Activated CD4-positive, CD25-positive, alpha-beta regulatory T cell treated with anti-CD3 and anti-CD28 coated beads, Interleukin-2, amount 50 U/mL, for 24 hours (primary cell): ENCODE measurements at places on chromosomes 4 and X.

DNA sequence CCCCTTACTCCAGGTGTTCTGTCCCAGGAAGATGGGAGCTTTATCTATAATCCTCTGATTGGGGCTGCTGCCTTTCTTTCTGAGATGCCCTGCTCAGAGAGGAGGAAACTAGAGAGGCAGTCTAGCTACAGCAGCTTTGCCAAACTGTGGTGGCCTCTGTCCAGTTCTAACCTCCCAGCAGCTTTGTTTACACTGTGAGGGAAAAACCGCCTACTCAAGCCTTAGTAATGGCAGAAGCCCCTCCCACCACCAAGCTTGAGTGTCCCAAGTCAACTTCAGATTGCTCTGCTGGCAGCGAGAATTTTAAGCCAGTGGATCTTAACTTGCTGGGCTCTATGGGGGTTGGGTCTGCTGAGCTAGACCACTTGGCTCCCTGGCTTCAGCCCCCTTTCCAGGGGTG is 394.9 kb upstream of the PABPC5 start:
- no peak for ATAC-seq

DNA sequence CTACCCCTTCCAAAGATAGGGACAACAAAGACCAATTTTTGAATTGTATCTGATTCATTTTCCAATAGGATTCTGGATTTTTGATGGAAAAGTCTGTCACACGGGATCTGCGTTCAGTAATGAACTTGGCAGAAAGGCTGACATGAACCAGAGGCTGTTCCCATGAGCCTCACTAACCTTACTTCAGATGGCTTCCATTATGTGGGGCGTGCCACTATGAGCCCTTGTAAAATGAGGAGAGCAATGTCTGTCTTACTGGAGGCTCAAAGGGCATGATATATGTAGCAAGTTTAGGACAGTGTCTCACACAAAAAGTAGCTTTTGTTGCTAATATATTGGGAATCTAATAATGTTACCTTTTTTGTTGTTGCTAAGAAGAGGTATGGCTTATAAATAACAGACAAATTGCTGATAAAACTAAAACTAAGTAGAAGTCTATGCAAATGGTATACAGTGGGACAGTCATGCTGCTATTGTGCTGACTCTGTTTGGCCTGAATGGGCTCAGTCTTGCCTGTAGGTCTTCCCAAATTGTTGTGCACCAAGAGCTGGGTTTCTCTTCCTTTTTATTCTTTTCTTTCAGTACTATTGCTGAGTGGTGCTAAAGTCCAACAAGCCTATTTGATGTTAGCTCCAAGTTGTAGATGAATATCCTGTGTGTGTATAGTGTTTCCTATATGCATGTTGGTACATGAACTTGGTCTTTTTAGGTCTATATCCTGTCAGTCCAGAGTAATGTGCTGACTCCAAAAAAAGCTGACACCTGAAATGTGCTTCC is 132.1 kb downstream of the SPRY1 start:
- ATAC-seq: no peak

DNA sequence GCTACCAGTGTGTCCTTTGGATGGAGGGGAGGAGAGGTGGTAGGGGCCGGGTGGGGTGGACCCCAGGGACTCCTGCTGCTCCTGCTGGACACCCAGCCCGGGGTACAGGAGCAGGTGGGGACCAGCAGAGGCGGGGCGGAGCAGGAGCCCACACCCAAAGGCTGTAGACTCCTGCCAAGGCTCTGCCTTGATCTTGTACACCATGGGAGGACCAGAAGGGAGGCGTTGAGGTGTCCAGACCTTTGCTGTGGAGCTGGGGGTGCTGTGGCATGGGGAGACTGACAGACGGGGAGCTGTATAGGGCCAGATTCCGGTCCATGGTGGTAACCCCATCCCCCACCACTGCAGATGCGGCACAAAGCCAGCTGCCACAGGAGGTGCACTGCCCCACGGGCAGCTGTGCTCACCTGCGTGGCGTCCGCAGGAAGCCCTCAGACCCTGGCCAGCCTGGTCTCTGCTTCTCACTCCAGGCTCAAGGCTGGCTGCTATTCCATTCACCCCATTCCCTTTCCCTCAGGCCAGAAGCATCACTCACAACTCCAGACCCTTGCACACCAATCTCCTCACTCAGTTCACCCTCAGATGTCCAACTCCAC is 5.0 kb upstream of the SLC26A1 start:
- no peak for ATAC-seq

DNA sequence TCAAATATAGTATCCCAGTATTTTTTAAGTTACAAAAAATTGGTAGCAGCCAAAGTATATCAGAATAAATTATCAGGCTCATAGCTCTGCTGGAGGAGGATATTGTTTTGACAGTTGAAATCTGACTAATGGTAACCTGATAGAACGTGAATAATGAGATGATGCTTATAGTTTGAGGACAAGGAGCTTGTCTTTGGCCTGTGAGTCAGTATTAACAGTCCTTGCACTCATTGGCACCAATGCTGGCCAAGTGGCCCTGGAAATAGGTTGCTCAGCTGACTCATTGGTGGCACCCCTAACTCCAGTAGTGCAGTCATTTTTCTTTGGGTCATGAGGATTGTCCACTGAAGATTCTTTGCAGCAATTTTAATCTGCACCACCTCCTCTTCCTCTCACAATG is 203.3 kb upstream of the JADE1 start:
- ATAC-seq: no peak

DNA sequence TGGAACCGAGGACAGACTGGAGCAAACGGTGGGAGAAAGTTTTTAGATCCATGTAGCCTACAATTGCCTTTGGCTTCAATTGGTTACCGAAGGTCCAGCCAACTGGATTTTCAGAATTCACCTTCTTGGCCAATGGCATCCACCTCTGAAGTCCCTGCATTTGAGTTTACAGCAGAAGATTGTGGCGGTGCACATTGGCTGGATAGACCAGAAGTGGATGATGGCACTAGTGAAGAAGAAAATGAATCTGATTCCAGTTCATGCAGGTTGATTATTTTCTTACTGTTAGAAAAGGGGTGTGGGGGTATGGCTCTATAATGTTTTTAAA is 702 bp downstream of the KLHL5 start:
- ATAC-seq: no peak

- ATAC-seq: no peak
Measured at GRCh38 chr4:122603156-122603574, 17.7 kb downstream of the IL21 start.

- ATAC-seq: no peak
Measured at GRCh38 chr4:168677063-168677462, 180.2 kb downstream of the PALLD start.

GRCh38 chr4:151991001-151991883 is 230.4 kb upstream of the GATB start:
- ATAC-seq: no peak

- peak; percentile 27 for ATAC-seq
Measured at GRCh38 chr4:103150677-103151076, 47.5 kb downstream of the CENPE start.

GRCh38 chrX:136636121-136636520 is 11.8 kb upstream of the CD40LG start:
- no peak for ATAC-seq

GRCh38 chrX:107716118-107716684 is 59.4 kb downstream of the TSC22D3 start:
- ATAC-seq: no peak

DNA sequence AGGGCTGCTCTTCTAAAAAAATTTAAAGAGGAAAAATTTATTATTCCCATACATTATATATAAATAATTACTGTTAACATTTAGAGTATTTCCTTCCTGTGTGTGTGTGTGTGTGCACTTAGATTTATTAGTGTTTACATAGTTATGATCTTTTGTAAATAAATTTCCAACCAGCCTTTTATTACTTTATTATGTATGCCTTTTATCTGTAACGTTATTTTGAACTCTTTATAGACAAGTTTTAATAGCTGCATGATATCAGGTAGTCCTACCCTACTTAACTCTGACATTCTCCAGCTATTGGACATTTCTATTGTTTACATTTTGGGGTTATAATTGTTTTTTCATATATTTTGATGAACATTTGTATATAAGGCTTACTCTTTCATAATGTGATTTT is 8.8 kb downstream of the THAP9 start:
- no peak for ATAC-seq

GRCh38 chrX:102154900-102155805 is 624 bp downstream of the BEX5 start:
- peak; percentile 24 for ATAC-seq

GRCh38 chr4:107751670-107752069 is 31.6 kb upstream of the PAPSS1 start:
- ATAC-seq: no peak

GRCh38 chr4:4838936-4839810 is 20.3 kb upstream of the MSX1 start:
- no peak for ATAC-seq
